LHCN-M2 (cell line): ENCODE measurements at places on chromosomes 4 and X. TPM values are rescaled to one million over a fixed set of nuclear protein-coding genes. Genes with fewer than 3 reads are reported as not detected.
A peak's percentile ranks its signal among the peaks of the same experiment; 100 is the strongest.

The CLDN34 gene
- not detected in 2 replicates for total RNA-seq

The RBMXL3 gene
- not detected in 2 replicates for total RNA-seq

The TRAPPC11 gene
- 27.4 and 31.9 TPM in 2 replicates for total RNA-seq

DNA sequence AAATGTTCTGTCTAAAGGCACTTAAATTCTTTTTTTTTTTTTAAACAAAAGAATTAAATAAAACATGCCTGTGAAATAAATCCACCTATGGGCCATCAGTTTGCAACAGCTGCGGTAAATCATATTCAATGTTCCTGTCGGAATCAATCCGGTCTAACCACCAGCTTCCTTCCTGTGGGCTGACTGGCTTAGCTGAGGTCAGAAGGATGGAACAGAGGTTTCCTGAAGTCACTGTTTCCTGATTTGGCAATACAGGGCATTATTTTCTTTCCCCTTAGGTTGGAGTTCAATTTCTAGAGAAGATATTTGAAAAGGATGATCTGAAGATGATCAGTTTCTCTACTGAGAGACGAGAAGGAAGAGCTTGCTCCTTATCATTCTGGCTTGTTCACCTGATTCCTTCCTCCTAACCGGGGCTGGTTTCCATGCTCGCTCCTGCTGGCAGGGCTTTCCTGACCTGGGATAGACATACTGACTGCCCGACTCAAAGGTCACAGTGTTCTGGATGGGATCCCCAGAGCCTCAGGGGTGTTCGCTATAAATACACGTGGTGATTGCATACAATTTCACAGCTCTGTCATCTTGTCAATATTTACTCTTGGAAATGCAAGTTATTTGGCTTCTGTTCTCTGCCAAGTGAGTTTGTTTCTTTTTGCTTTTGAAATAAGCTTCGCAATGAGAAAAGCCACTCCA lies 21.7 kb downstream of the PDLIM3 start:
- DNase-seq, result peak; percentile 95

The NOCT gene
- 14.4 and 18.6 TPM in 2 replicates for total RNA-seq

The NPY5R gene
- total RNA-seq, result not detected in 2 replicates

DNA sequence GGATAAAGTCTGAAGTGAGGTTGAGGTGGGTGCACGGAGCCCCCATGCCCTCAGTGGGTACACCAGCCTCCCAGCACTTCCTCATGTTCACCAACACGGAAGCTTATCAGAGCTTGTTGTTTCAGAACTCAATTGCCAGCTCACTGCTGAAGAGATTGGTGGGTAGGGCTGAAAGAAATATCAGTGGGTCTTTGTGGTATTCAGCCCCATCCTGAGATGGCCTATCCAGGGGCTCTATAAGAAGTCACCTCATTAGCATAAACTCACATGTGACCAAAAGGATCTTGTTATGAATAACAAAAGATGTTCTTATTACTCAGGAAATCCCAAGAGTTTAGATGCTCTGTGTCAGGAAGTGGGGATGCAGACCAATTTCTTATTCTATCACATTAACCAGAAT lies 177.3 kb downstream of the ARHGAP10 start:
- DNase-seq, result no peak

The DOK7 gene
- 41.6 and 47.9 TPM in 2 replicates for total RNA-seq

The AVPR2 gene
- not detected in 2 replicates for total RNA-seq

GRCh38 chr4:53571936-53572599 lies 19.2 kb downstream of the LNX1 start:
- DNase-seq, result no peak

DNA sequence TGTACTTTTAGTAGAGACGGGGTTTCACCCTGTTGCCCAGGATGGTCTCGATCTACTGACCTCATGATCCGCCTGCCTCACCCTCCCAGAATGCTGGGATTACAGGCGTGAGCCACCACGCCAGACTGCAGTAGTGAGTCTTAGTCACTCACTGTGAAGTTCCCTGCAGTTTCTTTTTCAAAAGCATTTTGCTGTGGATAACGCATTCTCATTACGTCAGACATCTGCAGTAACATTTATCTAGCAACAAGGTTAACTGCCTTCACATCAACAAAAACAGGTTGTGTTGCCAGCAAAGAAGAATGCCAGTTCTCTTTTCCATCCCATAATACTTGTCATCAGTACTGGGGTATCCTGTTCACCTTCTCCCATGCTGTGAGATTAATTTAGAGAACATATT lies 164.6 kb downstream of the DHRSX start:
- DNase-seq, result no peak

DNA sequence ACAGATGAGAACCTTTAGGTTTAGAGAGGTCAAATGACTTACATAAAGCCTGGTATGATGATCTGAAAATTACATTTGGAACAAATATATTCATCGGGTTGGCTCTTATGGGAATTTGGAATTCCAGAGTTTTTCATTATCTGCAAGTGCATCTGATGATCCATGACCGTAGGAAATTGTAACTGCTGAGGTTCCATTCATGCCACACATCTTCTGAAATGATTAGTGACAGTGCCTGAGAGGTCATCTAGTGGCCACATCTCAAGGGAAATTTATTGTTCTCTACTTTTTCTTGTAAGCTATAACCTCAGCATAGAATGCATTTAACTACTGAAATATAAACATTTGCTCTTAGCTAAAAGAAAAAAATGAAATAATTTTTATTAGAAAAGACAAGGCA lies 105.8 kb upstream of the NWD2 start:
- no peak for DNase-seq

- DNase-seq, result peak; percentile 86
These were observed 10.5 kb downstream of the ACSL1 start for GRCh38 chr4:184815046-184815877.

DNA sequence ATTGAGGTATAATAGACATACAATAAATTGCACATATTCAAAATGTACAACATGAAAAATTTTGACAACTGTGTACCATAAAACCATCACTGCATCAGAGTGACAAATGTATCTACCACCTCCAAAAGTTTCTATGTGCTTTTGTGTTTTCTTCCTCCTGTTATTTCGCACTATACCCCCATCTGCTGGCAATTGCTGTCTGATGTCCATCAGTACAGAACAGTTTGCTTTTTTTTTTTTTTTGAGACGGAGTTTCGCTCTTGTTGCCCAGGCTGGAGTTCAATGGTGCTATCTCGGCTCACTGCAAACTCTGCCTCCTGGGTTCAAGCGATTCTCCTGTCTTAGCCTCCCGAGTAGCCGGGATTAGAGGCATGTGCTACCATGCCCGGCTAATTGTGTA lies 154.3 kb upstream of the GIMD1 start:
- peak; percentile 11 for DNase-seq

GRCh38 chr4:159413306-159413943 lies 310.5 kb downstream of the RAPGEF2 start:
- no peak for DNase-seq

DNA sequence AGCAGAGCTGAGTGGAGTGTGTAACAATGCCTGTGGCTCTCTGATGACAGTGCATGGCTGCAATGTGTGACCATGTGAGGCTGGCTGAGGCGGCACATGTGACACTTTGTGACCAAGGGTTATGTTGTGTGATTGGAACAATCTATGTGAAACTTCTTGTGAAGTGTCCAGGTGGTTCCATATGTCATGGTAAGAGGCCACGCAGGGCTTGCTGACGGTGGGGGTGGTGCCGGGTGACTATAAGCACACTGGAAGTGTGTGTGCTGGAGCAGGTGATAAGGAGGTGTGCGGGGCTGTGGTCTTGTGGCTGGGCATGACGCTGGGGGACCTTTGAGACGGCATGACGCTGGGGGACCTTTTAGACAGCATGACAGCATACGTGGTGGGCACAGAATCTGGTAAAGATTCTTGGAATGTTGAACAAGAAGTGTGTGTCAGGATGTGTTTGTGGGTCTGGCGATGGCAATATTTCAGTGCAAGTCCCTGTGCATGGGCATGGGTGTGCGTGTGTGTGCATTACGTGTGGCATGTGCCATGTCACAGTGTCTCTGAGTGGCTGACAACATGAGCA lies 7.4 kb upstream of the HDAC6 start:
- DNase-seq, result no peak

DNA sequence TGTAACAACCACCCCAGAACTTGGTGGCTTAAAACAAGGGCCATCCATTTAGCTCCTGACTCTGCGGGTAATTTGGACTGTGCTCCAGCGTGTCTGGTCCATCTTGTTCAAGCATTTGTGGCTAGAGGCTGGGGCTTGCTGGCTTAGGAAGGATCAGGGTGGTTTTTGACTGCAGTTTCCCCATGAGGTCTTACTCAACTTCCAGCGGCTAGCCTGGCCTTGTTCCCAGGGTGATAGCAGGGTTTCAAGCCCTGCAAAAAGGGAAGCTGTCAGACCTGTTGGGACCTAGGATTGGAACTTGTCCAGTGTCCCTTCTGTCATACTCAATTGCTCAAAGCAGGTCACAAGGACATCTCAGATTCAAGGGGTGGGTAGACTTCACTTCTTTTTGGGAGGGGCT lies 205.9 kb downstream of the STIM2 start:
- no peak for DNase-seq

DNA sequence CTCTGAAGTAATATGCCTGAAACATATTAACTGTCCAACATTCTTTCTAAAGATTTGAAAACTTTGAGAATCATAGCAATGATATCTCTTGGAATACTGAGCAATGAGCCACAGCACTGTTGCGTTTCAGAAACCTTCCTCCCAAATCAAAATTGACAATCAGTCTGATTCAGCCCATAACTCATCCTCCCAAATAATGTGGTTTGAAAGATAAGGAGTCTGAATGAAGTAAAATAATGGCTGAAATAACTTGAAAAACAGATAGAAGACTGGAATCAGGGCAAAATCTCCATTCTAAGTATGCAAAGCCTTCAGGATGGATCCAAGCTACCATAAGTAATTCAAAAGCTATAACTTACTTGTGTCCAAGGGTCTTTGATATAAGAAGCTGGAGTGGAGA lies 98.6 kb upstream of the PLS3 start:
- DNase-seq, result no peak

The PABPC5 gene
- 2.2 and 3.7 TPM in 2 replicates for total RNA-seq

GRCh38 chrX:7147413-7147977 lies at the start of gene STS:
Gene STS (plus strand): TSS chrX:7147712. CDS start chrX:7253200, 105,488 bp downstream.
- DNase-seq, result no peak

- no peak for DNase-seq
These were observed 17.5 kb upstream of the JAKMIP1 start for GRCh38 chr4:6217716-6218381.

The GALNT7 gene
- total RNA-seq, result 94.9 and 119 TPM in 2 replicates

- no peak for DNase-seq
These were observed 186.5 kb upstream of the FSTL5 start for GRCh38 chr4:162350331-162350730.

DNA sequence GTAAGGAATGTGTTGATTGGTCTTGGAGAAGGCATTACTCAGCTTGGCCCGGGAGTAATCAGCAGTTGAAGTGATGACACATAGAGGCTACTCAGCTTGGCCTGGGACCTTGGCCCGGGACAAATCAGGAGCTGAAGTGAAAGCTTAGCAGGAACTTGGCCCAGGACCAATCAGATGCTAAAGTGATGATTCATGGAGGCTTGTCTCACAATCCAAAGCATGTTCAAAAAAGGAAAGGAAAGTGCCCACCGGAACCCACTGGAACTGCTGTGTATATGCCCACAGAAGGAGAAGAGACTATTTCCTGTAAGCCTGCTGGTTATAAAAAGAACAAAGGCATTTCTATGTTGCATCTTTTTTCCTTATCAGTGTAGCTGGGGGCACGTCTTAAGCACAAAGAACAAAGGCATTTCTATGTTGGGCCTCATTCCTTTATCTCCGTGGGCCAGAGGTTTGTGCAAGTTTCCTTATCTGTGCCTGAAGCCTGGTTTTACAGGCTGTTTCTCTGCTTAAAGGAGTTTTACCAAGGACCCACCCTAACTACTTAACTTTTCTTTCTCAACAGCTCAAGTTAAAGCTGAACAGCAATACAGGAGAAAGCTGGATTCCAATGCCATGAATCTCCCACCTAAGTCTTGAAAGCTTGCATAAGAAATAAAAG lies 1176.7 kb downstream of the NLGN4X start:
- peak; percentile 94 for DNase-seq

The MXRA5 gene
- 0.11 and 0.13 TPM in 2 replicates for total RNA-seq
